Inflammatory macrophage treated with lipopolysaccharide for 4 hours (primary cell): ENCODE measurements at places on chromosomes 1 and 21.

GRCh38 chr21:29130270-29130969 is at the start of gene MAP3K7CL:
Gene MAP3K7CL (plus strand): TSS chr21:29130644. CDS start chr21:29133345, 2,701 bp downstream.
- DNase-seq = no peak

GRCh38 chr1:2635361-2636010 is 2.7 kb upstream of the MMEL1 start:
- no peak for DNase-seq

DNA sequence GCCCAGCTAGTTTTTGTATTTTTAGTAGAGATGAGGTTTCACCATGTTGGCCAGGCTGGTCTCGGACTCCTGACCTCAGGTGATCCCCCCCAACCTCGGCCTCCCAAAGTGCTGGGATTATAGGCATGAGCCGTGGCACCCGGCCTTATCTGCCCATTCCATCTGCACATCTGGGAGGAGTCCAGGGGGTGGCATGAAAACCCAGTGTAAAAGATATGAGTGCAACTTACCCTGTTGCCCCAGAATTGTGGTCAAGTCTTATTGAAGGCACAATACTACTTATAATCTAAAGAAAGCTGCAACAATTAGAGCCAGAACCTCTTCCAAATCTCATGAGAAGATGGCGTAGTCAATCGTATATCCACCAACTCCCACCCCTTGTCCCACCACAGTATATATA is 18.4 kb downstream of the CTXND2 start:
- DNase-seq = no peak

DNA sequence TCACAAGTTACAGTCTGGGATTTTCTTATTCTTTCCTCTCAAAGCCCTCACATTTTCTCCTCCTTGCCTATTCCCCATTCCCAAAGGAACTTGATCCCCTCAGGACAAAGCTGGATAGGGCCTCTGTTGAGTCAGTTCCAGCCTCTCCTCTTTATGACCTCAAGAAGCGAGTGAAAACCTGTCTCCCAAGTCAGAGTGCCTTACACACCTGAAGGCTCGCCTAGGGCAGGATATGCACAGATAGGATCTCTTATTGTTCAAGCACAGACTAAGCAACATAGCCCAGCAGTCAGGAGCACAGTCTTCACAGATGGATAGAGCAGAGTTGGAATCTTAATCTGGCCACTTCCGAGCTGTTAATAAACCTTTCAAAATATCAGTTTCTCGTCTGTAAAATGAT is 60.8 kb upstream of the PRRC2C start:
- DNase-seq = no peak

GRCh38 chr1:181033128-181033798 is 520 bp upstream of the MR1 start:
- peak; percentile 93 for DNase-seq

DNA sequence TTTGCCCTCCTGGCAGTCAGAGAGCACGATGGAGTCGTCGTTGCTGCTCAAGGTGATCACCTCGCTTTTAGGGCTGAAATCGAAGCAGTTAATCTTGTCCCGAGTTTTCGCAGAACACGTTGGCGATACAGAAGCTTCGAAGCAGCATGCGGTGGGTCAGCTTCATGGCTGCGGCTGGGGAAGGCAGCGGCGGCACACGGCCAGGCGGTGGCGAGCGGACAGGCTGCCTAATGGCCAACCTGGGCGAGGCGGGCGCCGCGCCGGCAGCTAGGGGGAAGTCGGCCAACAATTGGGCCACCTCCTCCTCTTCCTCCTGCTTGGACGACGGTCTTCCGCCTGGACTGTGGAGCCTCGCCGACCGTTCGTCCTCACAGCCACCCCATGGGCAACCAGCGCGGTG is 34.8 kb downstream of the CDC7 start:
- no peak for DNase-seq
